SW 1271 (cell line): ENCODE measurements at places on chromosomes 11 and 22.
A peak's percentile ranks its signal among the peaks of the same experiment; 100 is the strongest.

- no peak for DNase-seq
These were observed 54.5 kb downstream of the GAB2 start for GRCh38 chr11:78363024-78363619.

- DNase-seq = peak; percentile 56
These were observed 8.3 kb upstream of the PPIL2 start for GRCh38 chr22:21657360-21658032.

DNA sequence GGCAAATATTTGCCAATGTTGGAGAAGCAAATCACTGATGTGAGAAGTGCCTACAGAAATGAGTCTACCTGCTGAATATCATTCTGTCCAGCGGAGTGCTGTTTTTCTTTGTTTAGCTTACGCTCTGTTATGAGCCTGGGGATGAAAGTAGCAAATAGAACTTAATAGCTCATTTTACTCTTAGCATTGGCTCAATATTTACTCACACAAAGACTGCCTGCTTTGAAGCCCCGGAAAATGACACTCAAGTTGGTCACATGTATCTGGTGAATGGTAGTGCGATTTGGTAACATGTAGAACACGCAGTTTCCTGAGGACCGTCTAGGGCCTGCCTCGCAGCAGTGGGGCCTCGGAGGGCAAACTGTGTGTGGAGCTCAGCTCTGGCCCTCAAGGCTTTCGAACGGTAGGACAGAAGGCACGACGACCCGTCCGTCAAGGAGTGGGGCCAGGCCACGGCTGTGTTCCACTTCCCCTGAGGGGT, 38.9 kb downstream of the TBC1D22A start:
- DNase-seq = no peak

- no peak for DNase-seq
These were observed 354.8 kb downstream of the ETS1 start for GRCh38 chr11:128232588-128232987.

- DNase-seq = no peak
These were observed 164.0 kb downstream of the MN1 start for GRCh38 chr22:27637604-27638003.

DNA sequence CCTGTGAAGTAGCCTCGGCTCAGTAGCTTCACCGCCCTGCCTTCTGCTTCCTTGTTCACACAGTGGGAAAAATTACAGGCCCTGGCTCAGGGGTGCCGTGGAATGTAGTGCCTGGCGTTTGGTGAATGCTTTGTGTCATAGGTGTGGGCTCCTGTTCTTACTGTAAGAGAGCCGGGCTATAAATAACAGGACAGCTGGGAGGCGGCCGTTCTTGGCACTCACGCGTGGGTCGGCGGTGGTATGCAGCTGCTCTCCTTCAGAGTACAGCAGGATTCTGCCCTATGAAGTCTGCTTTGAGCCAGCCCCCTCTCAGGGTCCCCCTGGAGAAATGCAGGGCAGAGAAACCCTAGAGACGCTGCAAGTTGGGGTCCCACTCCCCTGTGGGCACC, 84.2 kb downstream of the CTTN start:
- no peak for DNase-seq
